ENCODE measurements at places on chromosomes 2 and 18.

DNA sequence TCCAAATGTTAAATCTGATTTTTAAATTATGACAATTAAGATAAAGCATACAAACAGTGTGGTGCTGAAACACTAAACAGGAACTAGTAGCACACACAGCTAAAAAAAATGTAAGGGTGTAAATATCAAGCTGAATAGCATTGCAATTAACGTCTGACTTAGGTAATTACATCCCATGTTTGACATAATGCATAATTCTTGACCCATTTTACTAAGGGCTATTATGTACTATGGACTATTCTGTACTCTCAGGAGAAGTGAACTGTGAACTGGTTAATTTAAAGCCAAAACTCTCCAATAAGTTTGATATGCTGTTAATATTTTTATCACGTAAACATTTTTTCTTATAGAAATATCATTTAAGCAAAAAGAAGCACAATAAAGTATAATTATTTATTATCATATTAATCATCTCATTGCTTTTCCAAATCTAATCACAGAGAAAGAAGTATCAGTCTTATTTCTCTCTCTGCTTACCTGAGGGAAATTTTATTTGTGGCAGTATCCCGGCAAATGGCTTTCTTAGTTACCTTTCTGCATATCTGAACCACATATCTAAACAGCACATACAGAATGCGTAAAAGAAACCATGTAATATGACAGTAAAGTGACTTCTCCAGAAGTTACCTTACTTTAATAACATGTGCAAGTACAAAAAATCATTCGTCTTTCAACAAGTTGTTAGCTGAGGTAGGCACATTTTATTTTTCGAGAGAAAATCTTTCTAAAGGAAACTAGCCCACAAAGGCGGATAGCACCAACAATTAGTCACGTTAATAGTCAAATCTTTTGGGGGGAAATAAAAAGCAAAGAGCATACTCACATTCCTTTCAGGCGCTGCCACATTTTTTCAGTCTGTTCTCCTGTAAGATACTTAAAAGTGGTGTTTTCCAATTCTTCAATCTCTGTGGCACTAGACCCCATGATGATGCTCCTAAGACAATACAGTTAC is 94.9 kb upstream of the PDE1A start:
- no peak for DNase-seq

GRCh38 chr2:176642074-176642473 is 372.8 kb downstream of the MTX2 start:
- DNase-seq: peak; percentile 34

- DNase-seq: no peak
These were observed 104.5 kb downstream of the MEIS1 start for GRCh38 chr2:66539452-66539851.

GRCh38 chr18:62088156-62088555 is 98.7 kb downstream of the PIGN start:
- peak; percentile 13 for DNase-seq

GRCh38 chr2:46134531-46135227 is 162.5 kb upstream of the EPAS1 start:
- no peak for DNase-seq

- no peak for DNase-seq
These were observed 49.8 kb upstream of the ALPP start for GRCh38 chr2:232328516-232329460.

- DNase-seq: no peak
These were observed 30.4 kb upstream of the ALLC start for GRCh38 chr2:3627500-3628100.

DNA sequence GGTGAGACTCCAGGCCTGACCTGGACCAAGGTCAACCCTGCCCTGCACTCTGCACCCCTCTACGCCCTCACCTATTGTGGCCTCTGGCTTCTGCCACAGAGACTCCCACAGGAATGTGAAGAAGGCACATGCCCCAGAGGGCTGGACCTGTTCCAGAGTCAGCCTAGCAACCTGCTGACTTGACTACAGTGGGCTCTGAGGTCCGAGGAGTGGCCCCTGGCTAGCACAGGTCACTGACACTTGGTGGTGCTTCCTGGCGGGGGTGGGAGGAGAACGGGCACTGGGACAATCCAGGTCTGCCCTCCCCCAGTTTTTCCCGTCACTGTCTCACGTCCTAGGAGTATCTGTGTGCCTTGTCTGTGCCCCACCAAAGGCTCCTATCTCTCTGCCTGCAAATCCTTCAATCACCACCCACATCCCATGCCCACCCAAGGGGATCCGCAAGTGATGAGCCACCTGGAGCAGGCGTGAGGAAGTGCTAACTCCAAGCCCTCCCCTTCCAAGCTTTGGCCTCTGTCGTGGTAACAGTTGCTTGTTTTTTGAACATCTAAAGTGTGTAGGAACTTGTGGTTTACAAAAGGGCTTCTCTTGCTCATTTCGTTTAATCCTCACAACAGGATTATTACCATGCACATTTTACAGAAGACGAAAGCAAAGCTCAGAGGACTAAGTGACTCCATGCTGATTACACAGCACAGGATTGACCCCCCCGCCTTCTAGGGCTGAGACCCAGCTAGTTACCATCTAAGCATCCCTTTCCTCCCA is 86.2 kb downstream of the MCFD2 start:
- no peak for DNase-seq

Data from GM04504 (cell line).